ENCODE measurements at places on chromosomes 6 and 20. TPM values are rescaled to one million over a fixed set of nuclear protein-coding genes. Genes with fewer than 3 reads are reported as not detected.
A peak's percentile ranks its signal among the peaks of the same experiment; 100 is the strongest.

DNA sequence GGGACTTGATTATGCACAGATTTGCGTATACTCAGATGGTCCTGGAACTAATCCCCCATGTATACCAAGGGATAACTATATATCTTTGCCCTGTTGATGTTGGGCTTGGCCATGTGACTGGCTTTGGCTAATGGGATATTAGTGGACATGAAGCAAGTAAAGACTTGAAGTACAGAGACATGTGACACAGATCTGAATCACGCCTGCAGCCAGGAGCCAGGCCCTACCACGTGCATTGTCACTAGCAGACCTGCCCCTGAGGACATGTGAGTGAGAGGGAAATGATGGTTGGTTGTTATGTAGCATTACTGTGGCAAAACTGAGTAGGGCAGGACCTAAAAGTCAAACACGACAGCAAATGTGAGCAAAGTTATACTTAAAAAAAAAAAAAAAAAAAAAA lies 155.7 kb downstream of the AKAP7 start:
- DNase-seq = no peak

DNA sequence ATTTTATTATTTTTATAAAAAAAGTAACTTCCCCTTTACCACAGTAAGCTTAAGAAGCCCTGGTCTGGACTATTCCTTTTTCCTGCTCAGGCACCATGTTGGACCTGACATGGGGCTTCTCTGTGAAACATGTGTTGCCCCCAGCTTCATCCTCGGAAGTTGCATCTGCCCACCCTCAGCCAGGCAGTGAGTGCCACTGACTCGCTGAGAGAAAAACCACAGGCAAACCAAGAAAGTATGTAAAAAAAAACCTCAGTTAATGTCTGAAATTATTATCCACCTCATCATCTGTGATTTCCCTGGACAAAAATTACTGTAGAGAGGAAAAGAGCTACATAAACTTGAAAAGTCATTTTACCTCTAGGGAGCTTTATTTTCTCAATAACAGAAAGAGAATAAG lies 109.9 kb upstream of the MCHR2 start:
- no peak for DNase-seq

GRCh38 chr6:22313796-22314195 lies 17.0 kb upstream of the PRL start:
- no peak for DNase-seq

DNA sequence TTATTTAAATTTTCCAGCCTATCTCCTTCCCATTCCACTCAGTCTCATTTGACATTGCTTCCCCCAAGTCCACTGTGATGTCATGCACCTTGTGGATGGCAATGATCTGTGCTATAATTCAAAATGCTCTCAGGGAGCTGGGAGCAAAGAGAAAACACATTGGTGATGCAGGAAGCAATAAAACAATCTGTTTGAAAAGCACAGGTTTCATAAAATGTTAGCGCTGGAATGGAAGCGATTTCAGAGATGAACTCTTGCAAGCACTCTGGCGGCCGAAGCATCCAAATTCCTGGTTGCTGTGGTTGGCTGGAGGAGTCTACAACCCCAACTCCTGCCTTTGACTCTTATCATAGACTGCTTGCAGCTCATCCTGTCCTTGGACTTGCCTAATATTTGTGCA lies 167.0 kb downstream of the GMPR start:
- no peak for DNase-seq

DNA sequence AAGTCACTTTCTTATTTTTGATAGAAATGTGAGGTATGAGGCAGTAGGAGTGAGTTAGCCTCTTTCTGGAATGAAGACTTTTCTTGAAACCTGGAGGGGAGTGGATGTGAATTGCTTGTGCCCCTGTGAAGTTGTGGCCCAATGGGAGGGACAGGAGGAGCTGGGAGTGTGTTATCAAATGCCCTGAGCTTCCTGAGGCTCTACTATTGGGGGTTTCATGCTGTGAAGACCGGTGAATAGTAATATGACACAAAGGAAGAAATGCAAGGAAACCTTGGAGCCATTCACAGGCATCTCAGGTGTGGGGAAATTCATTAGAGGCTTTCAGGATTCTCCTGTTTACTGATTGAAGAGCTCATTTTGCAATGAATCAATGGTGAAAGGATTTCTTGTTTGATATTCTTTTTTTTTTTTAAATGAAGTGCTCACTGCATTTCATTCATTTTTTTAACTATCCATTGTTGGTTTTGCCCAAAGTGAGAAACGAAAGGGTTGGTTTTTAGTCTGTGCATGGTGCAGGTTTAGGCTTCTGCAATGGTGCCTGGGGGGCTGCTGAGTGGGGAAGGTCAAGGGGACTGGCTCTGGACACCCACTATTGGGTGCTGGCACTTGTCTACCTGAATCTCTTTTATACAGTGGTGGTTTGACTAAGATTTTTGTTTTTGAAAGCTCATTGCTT lies 8.2 kb downstream of the RNF144B start:
- DNase-seq = no peak

Gene CALHM4
- 0.22 TPM for total RNA-seq

GRCh38 chr6:47130086-47130485 lies 88.0 kb upstream of the ADGRF1 start:
- no peak for DNase-seq

- DNase-seq = no peak
Measured at GRCh38 chr20:51833326-51833725, 31.0 kb upstream of the SALL4 start.

Gene FRK
- under 0.01 TPM for total RNA-seq

DNA sequence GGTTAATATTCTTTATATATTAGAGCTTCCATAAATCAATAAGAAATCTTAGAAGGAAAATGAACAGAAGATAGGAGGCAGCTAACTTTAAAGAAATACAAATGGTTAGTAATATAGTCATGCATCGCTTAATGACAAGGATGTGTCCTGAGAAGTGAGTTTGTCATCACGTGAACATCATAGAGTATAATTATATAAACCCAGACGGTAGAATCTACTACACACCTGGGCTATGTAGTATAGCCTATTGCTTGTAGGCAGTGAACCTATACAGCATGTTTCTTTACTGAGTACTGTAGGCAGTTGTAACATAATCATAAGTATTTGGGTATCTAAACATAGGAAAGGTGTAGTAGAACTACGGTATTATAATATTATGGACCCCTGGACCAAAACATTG lies 14.3 kb downstream of the TBPL1 start:
- DNase-seq = no peak

Gene TSPYL4
- total RNA-seq = 6.7 TPM

Gene ACSS1
- 13.9 TPM for total RNA-seq

Gene C4B
- 0.44 TPM for total RNA-seq

- DNase-seq = peak; percentile 24
Measured at GRCh38 chr6:37607944-37608343, 89.7 kb downstream of the MDGA1 start.

Gene TNFRSF6B
- 3.2 TPM for total RNA-seq

Gene NKAPL
- 0.22 TPM for total RNA-seq

- DNase-seq = no peak
Measured at GRCh38 chr6:116314218-116314617, 34.5 kb upstream of the TSPYL1 start.

Gene DDR1
- 6.3 TPM for total RNA-seq

DNA sequence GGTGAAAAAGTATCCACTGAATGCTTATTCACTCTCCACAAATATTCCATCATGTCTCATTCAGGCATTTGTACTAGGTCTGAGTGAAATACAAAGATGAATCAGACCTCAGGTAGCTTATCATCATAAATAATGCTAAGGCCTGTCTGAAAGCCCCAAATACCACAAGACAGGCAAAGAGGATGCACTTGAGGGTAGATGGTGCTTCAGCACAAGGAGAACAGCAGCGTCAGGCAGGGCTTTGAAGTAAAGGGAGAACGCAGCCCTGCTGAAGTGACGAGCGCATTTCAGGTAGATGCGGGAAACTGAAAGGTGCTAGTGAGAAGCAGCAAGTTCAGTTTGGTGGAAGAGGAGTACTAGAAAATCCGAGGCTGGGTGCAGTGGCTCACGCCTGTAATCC lies 38.7 kb downstream of the MAP3K5 start:
- DNase-seq = no peak

DNA sequence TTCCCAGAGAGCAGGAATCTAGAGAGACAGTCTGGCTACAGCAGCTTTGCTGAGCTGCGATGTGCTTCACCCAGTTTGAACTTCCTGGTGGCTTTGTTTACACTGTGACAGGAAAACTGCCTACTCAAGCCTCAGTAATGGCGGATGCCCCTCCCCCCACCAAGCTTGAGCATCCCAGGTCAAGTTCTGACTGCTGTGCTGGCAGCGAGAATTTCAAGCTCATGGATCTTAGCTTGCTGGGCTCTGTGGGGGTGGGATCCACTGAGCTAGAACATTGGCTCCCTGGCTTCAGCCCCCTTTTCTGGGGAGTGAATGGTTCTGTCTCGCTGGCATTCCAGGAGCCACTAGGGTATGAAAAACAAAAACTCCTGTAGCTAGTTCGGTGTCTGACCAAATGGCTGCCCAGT lies 91.0 kb upstream of the ESR1 start:
- DNase-seq = no peak
